ENCODE measurements at places on chromosomes 6 and 20.

DNA sequence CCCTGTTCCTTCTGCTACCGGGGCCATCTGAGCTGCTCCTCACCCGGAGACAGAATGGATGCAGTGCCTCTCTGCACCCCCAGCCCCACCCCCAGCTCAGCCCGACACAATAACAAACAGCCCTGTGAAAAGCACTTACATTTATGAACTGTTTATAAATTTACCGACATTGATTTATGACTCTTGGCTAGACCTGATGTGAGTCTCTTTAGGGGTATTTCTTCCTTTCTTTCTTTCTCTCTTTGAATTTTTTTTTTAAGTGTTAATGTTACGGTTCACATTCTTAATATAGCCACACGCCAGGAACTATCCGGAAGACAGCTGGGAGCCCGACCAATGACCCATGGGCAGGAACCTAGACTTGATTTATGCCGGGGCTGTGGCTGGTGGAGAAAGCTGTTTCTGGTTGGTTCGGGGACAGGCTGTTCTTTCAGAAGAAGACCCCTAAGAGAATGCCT, 266.3 kb downstream of the CDC5L start:
- no peak for DNase-seq

DNA sequence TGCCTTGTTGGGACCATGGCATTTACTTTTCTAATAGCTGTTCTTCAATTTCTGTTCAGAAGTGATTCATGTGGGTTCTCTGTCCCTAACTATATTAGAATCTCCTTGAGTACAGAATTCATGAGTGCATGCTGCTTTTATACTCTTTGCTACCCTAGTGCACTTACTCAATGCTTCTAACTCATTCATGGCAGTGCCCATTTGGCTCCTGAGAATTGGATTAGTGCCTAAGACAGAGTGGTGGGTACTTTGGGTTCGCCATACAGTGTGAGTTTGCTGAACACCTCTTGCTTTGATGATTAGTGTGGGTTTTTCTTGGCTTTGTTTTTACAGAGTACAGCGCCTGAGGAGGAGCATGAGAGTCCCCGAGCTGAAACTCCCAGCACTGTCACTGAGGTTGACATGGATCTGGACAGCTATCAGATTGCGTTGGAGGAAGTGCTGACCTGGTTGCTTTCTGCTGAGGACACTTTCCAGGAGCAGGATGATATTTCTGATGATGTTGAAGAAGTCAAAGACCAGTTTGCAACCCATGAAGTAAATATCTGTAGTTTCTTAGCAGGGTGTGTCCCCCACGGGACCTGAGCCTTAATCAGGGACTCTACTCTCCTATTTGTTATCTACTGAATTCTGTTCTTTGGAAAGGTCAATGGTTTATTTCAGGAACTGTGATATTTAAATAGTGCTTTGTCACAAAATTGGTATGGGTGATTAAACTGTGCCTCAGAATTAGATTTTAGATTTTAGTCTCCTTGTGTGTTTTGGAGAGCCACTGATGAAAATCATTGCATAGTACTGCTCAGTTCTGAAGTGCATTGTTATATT, 150.7 kb downstream of the UTRN start:
- no peak for DNase-seq

GRCh38 chr20:32622585-32623468, 37.7 kb upstream of the NOL4L start:
- DNase-seq = no peak

- no peak for DNase-seq
These were observed 1.4 kb downstream of the DEFB132 start for GRCh38 chr20:258963-259362.

GRCh38 chr6:45812922-45813321, 202.7 kb downstream of the CLIC5 start:
- no peak for DNase-seq

- DNase-seq = no peak
These were observed 6.9 kb downstream of the EDN3 start for GRCh38 chr20:59307270-59307669.

DNA sequence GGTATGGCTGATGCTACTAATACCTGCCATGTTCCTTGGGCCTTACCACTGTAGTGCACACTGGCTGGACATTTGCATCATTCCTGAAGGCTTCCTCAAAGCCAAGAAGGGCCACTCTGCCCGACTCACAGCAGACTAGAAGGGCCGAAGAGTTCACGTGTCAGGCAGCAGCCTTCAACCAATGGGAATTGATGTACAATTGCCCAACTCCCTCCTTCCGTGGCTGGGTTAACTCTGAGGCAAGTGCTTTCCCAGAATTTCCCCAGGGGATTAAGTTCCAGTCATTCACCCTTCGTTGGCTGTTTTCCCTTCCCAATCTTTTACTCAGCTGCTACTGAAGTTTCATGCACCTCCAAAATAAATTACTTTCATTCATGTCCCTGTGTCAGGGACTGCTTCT, 29.8 kb downstream of the PSMB9 start:
- DNase-seq = no peak

GRCh38 chr6:119390247-119390793, 40.8 kb upstream of the MAN1A1 start:
- no peak for DNase-seq

- no peak for DNase-seq
These were observed 144.7 kb upstream of the ZNF217 start for GRCh38 chr20:53738039-53738944.

GRCh38 chr6:139325125-139325524, 33.3 kb upstream of the TXLNB start:
- DNase-seq = no peak

Data from GM12892 (cell line).